ENCODE measurements at places on chromosomes 7 and 10.

- DNase-seq: no peak
Measured at GRCh38 chr7:36985866-36986400, 261.6 kb upstream of the AOAH start.

GRCh38 chr7:2908103-2908683, 64.1 kb upstream of the GNA12 start:
- no peak for DNase-seq

GRCh38 chr7:130131191-130131834, 61.0 kb downstream of the KLHDC10 start:
- no peak for DNase-seq

DNA sequence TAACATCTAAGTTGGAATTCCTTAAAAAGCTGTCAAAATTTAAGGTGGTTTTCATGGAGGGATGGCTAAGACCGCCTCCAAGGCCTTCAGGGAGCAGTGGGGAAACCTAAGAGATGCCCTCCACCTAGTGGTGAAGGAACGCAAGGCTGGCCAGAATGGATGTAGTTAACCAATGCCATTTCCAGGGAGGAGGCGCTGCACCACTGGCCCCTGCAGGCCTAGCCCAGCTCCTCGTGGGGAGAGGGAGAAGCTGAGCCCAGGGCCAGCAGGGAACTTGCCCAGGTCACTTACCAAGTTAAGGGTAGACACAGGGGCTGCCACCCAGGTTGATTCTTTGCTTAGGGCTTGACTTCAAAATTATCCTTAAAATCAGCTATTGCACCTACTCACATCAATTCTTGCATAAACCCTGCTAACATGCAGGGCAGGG, 32.0 kb downstream of the FIGNL1 start:
- peak; percentile 38 for DNase-seq

- DNase-seq: no peak
Measured at GRCh38 chr7:114504586-114504985, 90.0 kb downstream of the FOXP2 start.

GRCh38 chr7:2212906-2213305, 19.8 kb downstream of the MAD1L1 start:
- no peak for DNase-seq

GRCh38 chr7:138417764-138418163, 42.3 kb upstream of the TRIM24 start:
- DNase-seq: no peak

DNA sequence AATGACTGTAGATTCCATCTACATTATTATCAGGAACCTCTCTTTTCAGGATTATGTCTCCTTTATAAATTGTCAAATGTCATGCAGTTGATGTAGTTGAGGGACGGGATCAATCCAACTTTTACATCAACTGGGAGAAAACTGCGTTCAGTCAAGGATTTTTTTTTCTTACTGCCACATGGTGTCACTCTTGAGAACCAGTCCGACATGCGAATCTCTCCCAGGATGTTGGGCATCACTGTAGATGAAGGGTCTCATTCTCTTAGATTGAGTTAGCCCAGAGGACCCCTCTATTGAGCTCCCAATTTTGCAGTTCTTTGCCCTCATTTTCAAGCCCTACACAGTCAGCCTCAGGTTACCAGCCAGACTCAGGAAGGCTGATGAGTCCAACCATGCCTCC, 120.3 kb upstream of the PTPRZ1 start:
- no peak for DNase-seq

- DNase-seq: no peak
Measured at GRCh38 chr10:97475936-97476594, 22.2 kb downstream of the MMS19 start.

DNA sequence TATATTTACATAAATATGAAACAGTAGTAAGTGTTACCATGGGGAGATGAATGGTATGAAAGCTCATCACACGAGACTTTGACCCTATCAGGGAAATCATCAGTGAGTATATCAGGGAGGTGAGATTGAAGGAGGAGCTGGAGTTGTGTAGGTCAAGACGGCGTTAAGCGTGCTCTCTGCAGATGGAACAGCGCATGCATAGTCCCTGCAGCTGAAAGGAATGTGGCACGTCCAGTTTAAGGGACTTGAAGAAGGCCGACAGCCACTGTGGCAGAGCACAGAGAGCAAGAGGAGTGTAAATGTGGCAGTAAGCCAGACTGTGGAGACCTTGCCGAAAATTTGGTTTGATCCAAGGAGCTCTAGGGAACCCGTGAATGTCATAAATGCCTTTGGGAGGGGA, 38.9 kb downstream of the POU6F2 start:
- no peak for DNase-seq

GRCh38 chr7:88339195-88339922, 32.7 kb upstream of the STEAP4 start:
- DNase-seq: no peak

GRCh38 chr7:27316311-27316710, 73.7 kb downstream of the EVX1 start:
- DNase-seq: no peak

DNA sequence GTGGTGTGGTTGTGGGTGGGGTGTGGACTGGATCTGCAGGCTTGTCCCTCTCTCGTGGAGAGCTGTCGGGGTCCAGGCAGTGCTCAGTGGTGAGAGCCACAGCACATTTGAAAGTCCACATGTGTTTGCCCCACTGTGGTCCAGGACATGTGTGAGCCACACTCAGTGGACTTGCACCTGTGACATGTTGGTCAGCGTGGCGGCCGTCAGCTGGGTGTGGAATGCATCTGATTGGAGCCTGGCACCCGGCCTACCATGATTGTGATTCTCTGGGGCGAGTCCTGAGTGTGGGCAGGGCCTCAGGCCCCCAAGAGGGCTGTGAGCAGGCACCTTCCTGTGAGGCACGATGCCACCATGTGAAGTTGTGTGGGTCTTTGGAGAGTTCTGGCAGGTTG, 77.9 kb downstream of the DNAJB6 start:
- DNase-seq: no peak

DNA sequence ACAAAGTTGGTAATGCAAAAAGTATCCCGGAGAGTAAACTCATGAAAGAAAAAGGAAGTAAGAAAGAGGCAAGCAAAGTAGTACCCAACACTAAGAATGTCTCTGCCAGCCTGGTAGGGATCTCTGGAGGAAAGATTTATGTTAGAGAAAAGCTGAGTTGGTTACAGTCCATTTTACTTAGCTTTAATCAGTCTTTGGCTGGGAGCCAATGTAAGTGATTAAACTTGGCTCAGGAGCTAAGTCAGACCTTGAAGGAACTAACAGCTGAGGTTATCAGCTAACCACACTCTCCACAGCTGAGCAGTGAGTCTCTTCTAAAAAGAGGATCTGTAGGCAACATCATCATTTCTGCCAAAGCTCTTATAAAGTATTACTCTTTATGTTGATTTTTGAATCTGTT, 148.0 kb downstream of the ANKRD7 start:
- DNase-seq: no peak

DNA sequence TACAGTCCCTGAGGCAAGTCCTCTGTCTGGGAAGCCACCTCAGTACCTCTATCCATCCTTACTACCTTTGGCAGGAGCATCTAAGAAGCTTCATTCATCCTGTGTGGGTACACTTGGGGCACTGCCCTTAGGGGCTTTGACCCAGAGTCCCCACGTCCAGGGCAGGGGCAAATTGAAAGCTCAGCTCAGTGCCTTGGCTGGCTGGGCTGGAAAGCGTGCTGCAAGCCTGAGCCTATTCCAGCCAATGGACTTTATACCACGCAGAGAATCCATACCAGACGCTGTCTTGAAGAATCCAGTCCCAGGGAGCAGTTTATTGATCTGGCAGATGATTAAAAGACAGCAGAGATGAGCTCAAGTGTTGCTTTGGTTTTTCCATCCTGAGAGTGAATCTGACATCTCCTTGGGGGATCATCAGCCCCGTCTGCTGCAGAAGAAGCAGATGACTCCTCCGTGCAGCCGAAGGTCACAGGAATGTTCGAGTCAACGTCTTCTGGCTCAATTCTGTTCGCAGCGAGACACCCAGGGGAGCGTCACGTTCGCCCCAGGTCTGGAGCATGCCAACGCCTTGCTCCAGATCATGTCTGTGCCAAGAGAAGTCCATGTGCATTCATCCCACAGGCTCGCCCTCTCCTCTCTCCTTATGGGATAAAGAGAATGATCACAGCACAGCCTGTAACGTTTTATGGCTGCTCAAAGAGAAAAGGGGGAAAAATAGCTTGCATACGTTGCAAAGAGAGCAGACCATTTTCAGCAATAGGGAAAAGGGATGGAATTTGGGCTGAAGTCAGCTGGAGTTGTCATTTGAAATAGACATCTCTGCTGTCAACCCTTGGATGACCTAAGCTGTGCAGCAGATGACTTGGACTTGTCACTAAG, 35.8 kb upstream of the LYZL1 start:
- no peak for DNase-seq

GRCh38 chr10:124478515-124478914, 16.9 kb downstream of the LHPP start:
- DNase-seq: no peak

All from stimulated activated CD8-positive, alpha-beta memory T cell treated with anti-CD3 and anti-CD28 coated beads, Interleukin-4, amount 100 ng/mL, for 4 hours (primary cell).